CD4-positive, alpha-beta T cell treated with Interleukin-10 for 1 hour (primary cell): ENCODE measurements at places on chromosomes 7 and 10.

DNA sequence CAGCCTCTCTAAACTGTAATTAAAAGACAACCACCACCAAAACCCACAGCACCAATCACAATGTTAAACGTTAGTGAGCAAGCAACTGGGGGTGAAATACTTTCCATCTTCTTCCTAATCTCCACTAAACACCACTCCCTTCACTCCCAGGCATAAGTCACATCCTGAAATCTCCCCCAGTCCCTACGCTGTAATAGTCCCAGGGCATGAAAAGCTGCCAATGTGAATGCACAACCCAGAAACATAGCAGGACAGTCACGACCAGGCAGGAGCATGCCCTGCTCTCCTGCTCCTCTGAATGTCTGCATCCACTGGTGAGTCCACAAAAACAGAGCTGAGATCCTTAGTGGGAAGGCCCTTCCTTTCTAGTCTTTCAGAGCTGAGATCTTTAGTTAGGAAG, 288.9 kb downstream of the PARD3 start:
- DNase-seq = no peak

- peak; percentile 58 for DNase-seq
These were observed 132.7 kb downstream of the ELAPOR2 start for GRCh38 chr7:86926732-86927131.

DNA sequence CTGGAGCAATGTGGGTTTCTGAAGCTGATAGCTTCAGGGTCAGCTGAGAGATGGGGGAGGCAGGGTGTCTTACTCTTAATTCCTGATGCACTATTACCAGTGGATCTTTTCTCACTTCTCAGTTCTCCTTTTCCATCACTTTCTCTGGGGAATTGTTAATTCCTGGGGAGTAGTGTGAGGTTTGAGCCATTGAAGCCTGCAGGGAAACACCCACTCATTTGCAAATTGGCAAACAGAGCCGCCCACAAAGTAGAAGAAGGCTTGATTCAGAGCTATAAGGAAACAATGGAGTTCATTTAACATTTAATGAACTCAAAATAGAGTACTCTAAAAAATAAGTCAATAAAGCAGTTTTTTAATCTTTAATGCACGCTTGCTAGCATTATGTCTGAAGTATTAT, 4.3 kb upstream of the TECTB start:
- DNase-seq = no peak

DNA sequence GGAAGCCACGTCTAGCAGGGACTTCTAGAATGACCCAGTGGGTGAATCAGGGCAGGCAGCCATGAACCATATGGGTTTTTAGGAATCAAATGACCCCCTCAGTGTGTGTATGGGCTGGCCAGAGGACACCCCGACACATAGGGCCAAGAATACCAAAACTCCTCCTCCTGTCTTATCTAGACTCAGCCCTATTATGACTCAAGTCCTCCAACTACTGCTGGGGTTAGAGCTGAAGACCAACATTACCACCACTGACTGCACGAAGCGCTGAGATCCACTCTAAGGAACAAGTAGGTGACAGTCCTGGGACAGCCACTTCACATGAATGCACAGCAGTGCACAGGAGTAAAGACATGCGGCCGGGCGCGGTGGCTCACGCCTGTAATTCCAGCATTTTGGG, 11.5 kb upstream of the SVOPL start:
- DNase-seq = no peak

GRCh38 chr10:121267236-121268003, 330.8 kb downstream of the FGFR2 start:
- DNase-seq = no peak

DNA sequence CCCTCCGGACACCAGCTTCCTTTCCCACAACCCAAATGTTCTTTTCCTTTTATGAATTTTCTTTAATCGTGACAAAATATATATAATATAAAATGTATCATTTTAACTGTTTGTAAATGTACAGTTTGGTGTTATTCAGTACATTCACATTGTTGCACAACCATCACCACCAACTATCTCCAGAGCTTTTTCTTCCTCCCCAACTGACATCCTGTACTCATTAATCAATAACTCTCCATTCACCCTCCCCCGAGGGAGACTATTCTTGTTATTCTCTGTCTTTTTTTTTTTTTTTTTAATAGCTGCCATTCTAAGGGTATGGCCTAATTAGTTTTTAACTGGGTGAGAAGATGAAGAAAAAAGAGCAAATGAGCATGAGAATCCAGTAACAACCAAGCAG, 30.6 kb upstream of the ITGB1 start:
- DNase-seq = no peak

GRCh38 chr10:24444337-24444736, 235.4 kb downstream of the KIAA1217 start:
- no peak for DNase-seq

DNA sequence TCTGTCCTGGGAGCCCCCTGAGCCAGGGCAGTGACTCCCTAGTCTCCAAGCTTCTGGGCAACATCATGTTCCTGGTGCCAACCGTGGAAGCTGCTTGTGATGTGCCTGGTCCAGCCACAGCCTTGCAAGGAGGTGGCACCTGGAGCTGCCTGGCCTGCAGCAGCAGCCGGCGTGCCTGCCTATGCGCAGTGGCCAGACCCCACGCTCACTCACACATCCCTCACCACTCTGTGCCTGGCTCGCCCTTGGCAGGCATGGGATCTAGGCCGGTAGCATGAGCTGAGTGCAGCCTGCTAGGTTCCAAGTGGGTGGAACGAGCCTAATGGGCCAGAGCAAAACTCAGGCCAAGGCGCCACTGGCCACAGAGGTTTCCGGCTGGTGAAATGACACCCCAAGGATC, 184.0 kb downstream of the ZNF438 start:
- no peak for DNase-seq

GRCh38 chr7:50473531-50473930, 23.4 kb upstream of the FIGNL1 start:
- DNase-seq = no peak

DNA sequence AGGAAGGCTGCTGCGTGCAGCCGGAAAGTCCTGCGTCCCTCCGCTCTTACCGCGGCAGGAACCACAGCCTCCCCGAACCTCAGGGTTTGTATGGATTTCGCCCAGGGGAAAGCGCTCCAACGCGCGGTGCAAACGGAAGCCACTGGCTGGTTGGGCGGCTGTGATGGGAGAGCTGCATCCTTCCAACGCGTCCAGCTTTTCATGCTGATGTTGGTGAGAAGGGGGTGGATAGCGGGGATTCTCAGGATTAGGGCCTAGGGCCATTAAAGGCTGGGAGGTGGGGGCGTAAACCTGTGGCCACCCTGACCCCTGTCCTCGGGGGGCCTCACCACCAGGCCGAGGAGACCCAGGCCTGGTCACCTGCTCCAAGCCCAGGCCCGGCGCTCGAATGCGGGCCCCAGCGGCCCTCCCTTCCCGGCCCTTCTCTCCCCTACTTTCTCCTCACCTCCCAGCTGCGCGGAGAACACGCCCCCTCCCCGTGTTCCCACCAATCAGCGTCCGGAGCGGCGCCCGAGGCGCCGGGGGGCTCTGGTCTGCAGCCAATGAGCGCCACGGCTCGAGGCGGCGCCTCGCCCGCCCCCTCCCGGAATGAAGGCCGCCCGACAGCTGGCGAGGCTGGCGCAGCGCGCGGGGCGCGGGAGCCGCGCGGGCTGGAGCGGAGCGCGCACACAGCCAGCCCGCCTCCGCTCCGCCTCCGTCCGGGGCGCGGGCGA, 458 bp upstream of the NANOS1 start:
- DNase-seq = peak; percentile 89

DNA sequence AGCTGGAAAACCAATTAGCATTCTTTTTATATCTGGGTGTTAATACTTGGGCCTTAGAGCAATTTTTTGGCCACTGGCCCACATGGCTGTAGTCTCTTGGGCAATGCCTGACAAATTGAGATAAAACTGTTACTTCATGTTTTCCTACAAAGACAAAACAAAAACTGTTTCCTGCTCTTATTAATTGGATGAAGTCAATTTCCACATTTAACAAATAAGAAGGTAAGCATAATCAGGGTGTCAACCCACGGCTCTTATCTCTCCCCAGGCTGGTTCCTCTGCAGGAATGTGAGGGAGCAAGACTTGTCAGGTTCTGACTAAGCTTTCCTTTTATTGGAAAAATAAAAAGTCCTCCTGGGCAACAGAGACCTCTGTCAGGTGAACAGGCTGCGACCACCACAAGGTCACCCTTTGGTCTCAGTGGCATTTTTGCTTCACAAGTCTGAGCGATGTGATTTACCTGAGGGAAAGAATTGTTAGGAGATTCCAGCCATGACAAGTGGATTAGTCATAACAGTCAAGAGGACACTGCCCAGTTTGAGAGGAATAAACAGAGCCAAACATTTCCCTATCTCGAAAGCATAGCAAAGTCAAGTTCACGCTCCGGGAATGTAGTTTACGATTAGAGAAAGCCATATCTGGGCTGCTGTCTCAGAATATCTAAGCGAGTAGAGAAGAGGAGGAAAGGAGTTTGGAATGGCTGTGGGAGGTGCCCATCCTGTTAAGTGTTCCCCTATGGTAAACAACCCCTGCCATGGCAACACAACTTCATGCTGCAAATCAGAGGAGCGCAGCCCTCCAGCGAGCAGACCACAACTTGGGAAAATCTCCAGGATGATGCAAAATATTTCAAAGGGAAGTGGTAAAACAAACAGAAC, 144.4 kb downstream of the TES start:
- DNase-seq = no peak

DNA sequence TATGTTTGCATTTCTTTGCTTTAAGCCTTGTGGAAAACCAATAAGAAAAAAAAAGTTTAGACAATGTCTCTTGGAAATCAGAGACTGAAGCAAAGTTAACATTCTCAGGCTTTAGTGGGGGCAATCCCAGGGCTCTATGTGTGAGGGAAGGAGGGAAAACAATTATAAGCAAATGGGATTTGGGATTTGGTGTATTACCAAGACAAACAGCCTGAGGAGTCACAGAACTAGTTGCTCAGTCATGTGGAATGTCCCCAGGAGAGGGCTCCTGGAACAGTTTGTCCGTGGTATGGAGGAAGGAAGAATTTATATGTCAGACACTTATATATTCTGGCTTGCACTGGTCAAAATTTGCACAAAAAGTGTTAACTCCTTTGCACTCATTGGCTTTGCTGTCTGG, 562.9 kb upstream of the TPK1 start:
- no peak for DNase-seq

DNA sequence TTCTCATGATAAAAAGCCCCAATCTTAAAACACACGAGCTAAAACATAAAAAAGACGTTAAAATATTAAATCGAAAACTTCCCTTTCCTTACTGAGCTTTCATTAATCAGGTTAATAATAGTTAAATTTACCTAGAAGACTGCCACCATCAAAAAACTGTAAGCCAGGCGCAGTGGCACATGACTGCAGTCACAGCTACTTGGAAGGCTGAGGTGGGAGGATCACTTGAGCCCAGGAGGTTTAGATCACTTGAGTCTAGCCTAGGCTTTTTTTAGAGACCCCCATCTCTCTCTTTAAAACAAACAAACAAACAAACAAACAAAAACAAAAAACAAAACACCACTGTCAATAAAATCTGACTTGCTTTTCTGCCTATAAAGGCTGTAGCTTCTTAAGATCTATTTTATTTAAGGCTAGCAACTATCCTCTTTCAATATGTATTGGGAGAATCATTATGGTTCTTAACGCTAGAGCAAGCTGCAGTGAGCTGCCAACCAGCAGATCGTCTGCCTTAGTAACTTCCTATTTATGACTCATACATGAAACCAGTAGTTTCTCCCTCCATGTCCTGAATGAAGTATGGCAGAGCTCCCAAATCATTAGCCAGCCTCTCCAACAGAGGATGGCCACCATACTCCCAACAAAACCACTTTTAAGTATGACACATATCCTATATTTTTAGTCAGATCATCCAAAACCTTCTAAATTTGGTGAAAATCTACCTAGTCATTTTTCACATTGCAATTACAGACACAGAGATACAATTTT, 163.7 kb downstream of the SRPK2 start:
- no peak for DNase-seq

GRCh38 chr7:115007751-115008150, 85.9 kb downstream of the MDFIC start:
- no peak for DNase-seq

DNA sequence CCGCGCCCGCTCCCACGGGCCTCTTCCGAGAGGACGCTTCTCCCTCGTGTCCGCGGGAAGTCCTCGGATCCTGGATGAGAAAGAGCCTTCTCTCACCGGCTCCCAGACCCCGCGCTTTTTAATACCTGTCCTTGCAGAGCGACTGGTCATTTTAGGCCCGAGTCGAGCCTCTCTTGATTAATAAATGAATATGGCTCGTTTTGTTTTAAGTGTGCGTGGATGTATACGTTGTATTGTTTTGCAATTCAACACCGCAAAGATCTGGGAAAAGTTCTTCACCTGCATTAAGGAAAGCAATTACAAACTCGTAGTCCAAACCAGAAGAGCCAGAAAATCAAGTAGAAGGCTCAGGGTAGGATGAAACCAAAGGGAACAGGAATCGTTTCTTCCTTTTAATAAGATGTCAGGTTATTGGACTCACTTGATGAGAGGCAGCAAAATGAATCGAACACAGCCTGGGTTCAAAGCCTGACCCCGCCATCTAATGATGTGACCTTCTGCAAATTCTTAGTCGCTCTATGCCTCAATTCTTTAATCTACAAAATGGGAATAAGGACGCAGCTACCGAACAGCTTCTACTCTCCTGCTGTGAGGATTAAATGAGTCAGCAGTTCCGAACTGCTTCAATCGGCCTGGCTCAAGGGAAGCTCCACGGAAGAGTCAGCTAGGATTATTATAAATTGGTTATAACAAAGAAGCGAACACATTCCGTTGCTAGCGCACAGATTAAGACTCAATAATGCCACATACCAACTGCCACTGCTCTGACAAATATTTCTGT, 277.8 kb upstream of the NEBL start:
- DNase-seq = no peak

DNA sequence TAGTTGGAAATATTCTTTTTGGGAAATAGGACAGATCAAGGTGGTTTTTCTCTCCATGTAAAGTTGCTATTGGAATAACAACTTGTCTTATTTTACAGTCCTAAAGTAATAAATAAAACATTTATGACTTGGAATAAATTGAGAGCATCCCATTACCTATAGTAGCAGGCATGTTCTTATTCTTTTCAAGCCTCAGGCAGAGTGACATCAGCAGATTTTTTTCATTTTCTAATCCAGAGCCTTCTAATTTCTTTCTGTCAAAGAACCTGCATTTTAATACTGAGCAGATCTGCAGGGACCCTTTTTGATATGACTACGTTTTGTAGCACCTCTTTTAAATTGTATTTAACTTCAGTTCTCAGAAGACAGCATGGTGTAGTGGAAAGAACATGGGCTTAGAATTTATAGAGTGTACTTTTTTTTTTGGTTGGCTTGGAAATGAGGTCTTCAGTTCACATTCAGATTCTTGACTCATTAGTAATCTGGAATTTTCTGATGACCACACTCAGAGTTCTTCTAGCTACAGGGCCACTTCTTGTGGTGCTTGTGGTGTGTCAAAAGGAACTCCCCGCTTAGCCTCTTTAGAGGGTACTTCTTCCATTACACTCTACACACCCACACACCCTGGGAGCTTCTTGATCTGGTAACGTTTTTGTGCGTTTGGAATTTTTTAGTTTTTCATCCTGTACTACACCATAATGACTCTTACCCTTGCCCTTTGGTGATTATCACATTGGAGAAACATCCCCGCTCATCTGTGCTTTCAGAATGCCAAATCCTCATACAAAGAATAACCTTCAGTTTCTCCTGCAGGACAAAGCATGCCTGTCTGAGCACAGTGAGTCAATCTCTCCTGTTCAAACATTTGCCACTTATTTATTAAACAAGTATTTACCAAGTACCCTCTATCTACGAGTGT, 34.6 kb downstream of the AGK start:
- no peak for DNase-seq

GRCh38 chr10:129114588-129114987, 352.5 kb upstream of the MGMT start:
- no peak for DNase-seq
